ENCODE measurements at places on chromosomes 6 and 20.
A peak's percentile ranks its signal among the peaks of the same experiment; 100 is the strongest.

- DNase-seq = peak; percentile 39
These were observed 13.2 kb downstream of the TMEM74B start for GRCh38 chr20:1171461-1172093.

DNA sequence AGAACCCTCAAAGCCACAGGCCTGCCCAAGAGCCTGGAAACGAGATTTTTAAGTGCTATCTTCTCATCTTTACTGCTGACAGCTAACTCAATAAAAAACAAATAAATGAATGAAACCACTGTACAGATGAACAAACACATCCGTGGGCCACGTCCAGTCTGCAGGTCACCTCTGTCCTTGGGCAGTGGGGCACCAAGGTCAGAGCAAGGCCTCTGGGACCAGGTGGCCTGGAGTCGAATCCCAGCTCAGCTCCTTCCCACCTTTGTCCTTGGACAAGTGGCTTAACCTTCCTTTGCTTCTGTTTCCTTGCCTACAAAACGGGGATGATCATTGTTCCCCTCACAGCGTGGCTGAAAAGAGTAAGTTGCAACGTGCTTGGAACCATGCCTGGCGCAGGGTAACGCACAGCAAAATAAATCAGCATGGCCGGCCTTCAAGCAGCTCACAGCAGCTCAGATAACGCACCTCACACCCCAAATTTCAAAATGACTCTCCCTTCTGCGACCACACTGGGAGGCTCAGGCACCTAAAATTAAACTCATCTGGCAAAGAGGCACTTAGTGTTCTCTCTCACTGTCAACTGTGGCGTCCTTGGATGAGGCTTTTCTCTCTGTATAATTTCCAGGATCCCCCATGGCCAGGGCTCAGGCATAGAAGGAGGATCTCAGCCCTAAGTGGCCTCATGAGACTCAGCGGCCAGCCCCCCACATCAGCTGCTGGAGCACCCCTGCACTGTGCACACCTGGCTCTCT lies 35.7 kb downstream of the RRBP1 start:
- DNase-seq = no peak

DNA sequence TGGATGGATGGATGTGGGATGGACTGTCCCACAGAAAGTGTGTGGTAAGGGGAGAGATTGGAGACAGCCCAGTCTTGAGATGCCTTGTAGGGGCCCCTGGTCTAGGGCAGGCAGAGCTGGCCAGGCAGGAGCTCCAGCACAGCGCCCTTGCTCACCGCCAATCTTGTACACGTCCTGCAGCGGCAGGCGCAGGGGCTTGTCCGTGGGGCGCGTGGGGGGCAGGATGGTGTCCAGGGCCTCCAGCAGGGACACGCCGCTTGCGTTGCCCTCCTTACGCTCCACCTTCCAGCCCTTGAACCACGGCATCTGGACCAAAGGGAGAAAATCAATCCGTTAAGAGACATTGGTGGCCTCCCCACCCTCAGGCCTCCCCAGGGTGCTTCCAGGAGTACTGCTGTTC lies 5.9 kb downstream of the EEF1A2 start:
- DNase-seq = no peak

- no peak for DNase-seq
These were observed 64.7 kb upstream of the MTHFD1L start for GRCh38 chr6:150800674-150801314.

GRCh38 chr6:11968241-11968806 lies 43.8 kb upstream of the HIVEP1 start:
- DNase-seq = no peak

DNA sequence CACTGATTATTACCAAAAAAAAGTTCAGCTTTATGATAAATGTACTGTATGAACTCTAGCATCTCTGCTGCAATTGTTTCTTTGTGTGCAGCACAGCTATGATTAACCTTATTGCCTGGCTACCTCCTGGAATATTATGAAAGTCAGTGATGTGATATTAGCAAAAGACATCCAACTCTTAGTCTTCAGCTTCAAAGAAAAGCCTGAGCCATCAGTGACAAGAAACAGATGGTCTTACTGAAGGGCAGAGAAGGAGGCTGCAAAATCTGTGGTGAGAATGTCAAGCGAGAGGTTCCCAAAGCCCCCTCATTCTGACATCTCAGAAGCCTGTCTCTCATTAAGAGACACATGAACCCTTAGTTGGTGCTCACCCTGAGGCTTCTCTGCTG lies 89.4 kb upstream of the TNFAIP3 start:
- DNase-seq = no peak

DNA sequence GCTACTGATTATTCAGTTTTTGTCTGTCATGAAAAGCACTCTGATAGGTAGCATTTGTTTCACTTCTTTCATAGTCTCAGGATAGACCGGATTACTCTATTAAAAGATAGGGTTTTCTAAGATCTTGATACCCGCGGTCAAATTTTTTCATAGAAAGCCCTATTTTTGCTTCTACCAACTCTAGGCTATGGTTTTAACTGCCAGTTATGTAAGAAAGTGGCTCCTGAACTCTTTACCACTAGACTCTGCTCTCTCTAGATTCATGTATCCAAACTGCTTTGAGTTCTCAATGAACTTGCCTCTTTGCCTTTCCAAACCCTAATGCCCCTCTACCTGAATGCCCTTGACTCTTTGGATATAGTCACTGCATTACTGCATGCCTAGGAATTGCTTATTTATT lies 70.3 kb downstream of the HIVEP1 start:
- DNase-seq = no peak

GRCh38 chr6:66568271-66568670 lies 861.2 kb upstream of the EYS start:
- DNase-seq = no peak

GRCh38 chr6:132130626-132131298 lies 179.6 kb upstream of the CCN2 start:
- DNase-seq = no peak

GRCh38 chr20:64049878-64050260 lies 430 bp upstream of the SOX18 start:
- no peak for DNase-seq

DNA sequence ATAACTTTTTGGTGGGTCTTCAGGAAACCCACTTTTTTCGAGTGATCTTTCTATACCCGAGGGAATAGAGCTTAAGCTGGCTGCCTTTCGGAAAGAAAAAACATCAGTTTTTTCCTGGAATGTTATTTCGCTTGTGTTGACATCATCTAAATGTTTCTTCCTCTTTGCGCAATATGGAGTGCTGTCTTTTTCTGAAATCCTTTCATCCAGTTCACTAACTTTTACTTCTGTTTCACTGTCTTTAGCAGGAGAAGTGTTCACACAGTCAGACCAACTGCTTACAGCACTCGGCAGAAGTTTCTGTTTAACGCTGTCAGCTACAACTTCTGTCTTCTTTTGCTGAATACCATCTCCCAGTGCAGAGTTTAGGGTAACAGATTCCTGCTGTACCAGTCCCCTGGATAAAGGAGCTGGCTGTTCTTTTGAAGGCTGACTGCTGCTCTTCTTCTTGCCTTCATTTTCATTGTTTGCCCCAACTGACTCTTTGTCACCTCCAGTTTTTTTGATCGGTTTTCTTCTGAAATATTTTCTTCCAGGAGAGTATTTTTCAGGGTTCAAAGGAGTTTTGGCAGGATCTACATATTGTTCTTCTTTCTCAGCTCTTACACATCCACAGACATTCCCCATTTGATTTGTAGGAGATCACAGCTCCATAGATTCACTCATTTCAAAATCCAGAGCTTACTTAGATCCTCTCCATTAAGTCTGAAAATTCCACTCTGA lies 50.0 kb upstream of the DST start:
- no peak for DNase-seq

- no peak for DNase-seq
These were observed 2.7 kb upstream of the ZNFX1 start for GRCh38 chr20:49280463-49281058.

DNA sequence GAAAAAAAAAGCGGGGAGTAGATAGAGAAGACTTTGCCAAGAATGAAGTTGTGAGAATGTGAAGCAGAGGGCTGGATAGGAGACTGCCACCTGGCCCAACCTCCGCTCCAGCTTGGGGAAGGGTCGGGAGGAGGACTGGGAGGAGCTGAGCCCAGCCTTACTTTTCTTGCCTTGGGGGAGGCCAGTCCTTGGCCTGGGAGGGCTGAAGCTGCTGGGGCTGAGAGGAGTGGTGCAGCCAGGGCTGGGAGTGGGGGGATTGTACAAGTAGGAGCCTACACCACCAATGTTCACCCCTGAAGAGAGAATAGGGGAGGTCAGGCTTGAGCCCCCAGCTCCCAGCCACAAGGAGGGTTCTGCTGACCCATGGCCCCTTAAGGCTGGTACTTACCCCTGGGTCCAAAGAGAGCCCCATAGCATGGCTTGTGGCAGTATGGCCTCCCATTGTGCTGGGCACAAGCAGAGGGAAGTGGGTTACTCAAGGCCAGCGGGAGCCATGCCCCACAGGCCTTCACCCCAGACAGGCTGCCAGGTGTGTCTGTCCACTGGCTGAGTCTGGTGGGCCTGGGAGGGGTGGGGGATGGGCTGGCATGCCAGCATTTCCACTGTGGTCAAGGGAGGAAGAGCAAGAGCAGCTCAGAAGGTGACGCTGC lies 1.1 kb downstream of the CRIP3 start:
- DNase-seq = no peak

GRCh38 chr6:100152201-100152600 lies 158.2 kb upstream of the MCHR2 start:
- DNase-seq = no peak

GRCh38 chr6:147709396-147710272 lies 201.1 kb downstream of the SAMD5 start:
- no peak for DNase-seq

GRCh38 chr6:109024784-109025183 lies 69.9 kb downstream of the SESN1 start:
- no peak for DNase-seq

- DNase-seq = no peak
These were observed 538.2 kb upstream of the EYS start for GRCh38 chr6:66245231-66245630.

DNA sequence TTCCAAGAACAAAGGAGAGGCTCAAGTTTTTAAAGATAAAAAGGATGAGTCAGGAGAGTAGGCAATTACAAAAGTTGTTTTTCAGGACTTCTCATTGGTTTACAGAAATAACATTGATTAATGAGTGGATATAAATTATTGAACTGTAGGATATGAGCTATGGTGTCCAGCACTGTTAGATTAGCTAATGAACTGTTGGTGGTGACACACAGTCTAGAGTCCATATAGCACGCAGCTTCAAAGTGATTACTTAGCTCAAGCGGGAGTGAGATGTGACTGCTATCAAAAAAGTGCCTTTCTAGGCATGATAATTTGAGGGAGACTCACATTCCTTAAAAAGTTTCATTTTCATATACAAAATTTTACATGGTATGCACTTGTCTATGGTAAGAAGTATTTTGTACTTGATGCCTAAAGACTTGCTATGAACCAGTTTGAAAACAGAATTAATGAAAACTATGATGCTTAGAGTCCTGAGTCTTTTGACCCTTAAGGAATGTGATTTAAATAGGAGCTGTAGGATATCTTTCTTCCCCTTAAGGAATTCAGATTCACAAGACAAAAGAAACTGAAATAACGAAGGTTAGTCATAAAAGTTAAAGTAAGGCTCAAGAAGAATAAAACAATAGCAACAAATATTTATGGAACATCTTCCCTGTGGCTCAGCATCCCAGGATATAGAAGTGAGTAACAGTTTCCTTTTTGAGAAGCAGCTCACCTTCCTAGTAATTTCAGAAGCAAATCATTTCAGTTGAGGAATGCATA lies 22.2 kb upstream of the ADIG start:
- no peak for DNase-seq

- peak; percentile 73 for DNase-seq
These were observed 28.1 kb downstream of the TOX2 start for GRCh38 chr20:43942667-43943285.

DNA sequence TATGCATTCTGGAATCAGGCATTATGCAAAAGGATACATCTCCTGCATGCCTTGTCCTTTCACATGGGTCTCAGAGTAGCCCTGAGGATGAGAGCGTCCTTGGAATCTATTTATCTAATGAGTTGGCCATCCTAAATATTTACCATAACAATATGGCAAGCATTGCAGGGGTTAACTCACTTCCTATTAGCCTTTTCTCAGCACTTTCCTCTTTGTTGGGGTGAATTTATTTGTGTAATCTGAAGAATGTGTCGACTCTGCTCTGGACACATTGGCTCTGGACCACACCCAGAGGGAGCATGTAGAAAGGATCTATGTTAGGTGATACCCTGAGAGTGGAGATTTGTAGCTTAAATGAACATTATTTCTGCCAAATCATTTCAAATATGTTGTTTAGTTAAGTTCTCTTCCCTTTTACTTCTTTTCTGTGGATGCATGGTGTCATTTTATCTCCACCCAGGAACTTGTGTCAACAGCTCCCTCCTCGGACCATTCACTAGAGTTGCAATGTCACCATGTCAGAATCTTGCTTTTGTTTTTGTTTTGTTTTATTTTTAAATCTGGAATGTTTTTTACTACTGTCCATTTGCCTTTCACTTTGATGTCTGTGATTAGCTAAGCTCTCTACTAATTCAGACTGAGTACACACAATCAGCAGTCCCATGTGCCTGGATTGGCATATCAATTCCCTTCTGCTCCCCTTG lies 757.0 kb upstream of the MMS22L start:
- DNase-seq = no peak

- no peak for DNase-seq
These were observed 9.1 kb upstream of the MAPK13 start for GRCh38 chr6:36120979-36121786.

- peak; percentile 63 for DNase-seq
These were observed 102.7 kb downstream of the FIG4 start for GRCh38 chr6:109793792-109794191.

DNA sequence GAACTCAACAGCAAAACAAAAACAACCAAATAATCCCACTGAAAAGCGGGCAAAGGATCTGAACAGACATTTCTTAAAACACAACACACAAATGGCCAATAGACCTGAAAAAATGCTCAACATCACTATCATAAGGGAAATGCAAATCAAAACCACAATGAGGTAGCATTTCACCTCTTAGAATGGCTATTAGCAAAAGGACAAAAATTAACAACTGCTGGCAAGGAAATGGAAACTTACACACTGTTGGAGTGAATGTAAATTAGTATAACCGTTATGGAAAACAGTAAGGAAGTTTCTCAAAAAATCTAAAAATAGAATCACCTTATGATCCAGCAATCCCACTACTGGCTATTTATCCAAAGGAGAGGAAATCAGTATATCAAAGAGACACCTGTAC lies 20.9 kb downstream of the FAM8A1 start:
- no peak for DNase-seq

- DNase-seq = no peak
These were observed 250.5 kb upstream of the PRND start for GRCh38 chr20:4471221-4471620.

- DNase-seq = no peak
These were observed 76.6 kb downstream of the TRERF1 start for GRCh38 chr6:42375007-42375635.

GRCh38 chr6:145032562-145033145 lies 702.7 kb downstream of the EPM2A start:
- DNase-seq = no peak

- no peak for DNase-seq
These were observed 27.4 kb downstream of the FOXF2 start for GRCh38 chr6:1416820-1417219.

GRCh38 chr6:2477666-2478065 lies 232.3 kb upstream of the GMDS start:
- no peak for DNase-seq

Measured in urothelium cell line (cell line).